ENCODE measurements at places on chromosomes 1 and 21. TPM values are rescaled to one million over a fixed set of nuclear protein-coding genes. Genes with fewer than 3 reads are reported as not detected.

KAZN gene
- 0.11 TPM for total RNA-seq

ZNF683 gene
- total RNA-seq, result not detected

OR6N1 gene
- not detected for total RNA-seq

TRIM46 gene
- 5.1 TPM for total RNA-seq

TSPAN1 gene
- not detected for total RNA-seq

NUF2 gene
- 91.7 TPM for total RNA-seq

Measured in Karpas-422 (cell line).